Stromal cell of bone marrow (primary cell): ENCODE measurements at places on chromosomes 2 and 18.

DNA sequence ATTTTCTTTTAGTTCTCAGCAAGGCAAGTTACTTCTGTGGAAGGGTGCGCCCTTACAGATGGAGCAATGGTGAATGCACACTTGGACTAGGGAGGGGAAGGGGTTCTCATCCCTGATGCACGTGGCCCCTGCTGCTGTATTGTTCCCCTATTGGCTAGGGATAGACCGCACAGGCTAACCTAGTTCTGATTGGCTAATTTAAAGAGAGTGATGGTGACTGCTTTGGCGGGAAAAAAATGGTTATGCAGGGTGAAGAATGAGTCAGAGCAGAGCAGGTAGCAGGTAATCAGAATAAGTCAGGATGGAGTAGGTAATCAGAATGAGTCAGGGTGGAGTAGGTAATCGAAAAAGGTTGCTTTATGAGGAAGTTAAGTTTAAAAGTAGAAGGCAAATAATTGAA, 171.5 kb downstream of the MTCL1 start:
- DNase-seq: no peak

DNA sequence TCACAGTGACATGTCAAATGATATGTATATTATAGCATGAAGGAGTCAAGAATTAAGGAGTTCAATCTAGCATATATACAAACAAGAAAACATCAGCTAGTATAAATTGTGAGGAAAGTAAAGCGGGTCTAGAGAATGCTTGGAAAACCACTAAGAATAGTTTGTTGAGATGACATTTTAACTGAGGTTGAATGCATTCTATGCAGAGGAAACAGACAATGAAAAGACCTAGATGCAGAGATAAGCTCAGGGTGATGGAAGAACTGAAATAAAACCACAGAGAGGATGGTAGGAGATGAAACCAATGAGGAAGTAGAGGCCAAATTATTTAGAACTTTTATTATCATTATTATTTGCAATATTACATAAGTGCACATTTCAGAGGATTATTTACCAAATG, 803.6 kb upstream of the FANCL start:
- DNase-seq: no peak

- DNase-seq: no peak
Measured at GRCh38 chr2:190679813-190680591, 31.1 kb downstream of the NAB1 start.

- no peak for DNase-seq
Measured at GRCh38 chr2:28300485-28301341, 91.9 kb upstream of the FOSL2 start.

GRCh38 chr18:51171625-51172259, 25.7 kb downstream of the MEX3C start:
- no peak for DNase-seq

DNA sequence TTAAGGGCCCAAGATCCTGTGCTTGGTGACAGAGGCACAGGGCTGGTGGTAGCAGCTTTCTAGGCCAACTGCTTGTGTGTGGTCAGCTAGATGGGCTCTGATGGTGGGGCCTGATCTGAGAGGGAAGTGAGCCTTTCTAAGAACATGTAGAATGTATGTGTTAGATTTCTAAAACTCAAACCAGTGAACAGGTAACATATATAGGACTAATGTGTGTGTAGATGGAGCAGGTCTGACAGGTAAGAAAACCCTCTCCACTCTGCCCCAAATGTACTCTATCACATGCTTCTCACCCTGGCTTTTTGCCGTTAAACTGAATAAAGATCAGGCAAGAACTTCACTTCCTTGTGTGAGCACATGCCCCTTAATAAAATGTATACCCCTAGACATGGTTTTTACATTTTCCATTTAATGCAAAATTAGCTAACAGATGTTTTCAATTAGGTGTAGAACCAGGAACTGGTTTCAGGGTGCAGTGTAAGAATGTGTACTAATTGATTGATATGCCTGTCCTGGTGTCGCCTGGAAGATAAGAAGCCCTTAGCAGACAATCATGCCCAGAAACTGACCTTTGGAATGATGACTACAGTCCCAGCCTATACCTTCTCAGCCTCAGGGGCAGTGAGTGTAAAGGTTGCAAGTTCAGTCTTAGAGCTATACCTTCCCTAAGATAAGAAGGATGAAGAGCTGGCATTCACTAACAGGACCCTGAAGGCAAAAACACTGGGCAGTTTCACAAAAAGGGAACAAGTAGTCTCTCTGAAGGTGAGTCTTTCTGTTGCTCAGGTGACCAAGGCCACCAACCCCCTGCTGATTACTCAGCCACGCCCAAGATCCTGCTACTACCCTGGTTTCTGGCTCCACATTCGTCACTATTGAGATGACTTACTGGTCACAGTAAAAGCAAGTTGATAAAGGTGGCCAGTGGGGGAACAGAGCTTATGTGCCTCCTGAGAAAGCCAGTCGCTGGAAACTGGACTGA, 71.2 kb downstream of the SPATS2L start:
- no peak for DNase-seq

DNA sequence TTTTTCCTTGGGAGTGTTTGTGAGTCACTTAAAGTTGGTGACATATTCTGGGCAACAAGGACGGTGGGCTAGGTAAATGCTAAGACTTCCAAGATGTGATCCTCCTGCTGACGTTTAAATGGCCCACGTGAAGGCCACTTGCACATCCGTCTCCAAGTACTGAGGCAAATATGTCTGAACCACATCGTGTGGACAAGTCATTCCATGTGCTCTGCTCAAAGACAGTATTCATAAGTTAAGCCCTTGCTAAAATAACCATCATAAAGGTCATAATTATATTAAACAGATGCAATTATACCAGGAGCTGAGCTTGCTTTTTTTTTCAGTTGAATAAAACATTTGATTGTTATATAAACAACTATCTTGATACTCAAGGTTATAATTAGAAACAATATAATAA, 44.8 kb downstream of the SPP2 start:
- DNase-seq: no peak
